ENCODE measurements at places on chromosomes 16 and 17.

DNA sequence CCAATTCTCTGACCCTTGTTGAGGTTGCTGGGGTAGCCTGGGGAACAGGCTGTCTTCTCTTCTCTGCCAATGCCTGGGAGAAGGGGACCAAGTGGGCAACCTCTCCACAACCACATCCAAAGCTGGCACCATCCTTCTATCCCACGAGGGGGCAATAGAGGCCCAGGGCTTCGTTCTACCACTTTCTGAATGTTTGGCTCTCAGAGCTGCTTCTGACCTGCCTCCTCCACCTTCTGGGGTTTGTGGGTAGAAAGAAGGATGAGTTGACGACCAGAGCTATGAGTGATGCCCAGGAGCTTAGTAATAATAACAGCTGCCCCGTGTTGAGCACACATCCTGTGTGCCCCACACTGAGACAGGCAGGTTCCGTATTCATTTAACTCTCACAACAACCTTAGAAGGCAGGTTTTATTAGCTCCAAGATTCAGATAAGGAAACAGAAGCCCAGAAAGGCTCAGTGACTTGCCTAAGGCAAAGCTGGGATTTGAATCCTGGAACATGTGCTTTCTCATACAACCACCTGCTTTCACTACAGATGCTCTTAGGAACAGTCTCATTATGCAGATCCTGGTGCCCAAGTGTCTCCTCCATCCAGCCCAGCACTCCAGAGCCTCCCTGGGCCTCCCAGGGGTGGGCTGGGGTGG, 11.1 kb downstream of the TSPOAP1 start:
- DNase-seq = peak; percentile 81

DNA sequence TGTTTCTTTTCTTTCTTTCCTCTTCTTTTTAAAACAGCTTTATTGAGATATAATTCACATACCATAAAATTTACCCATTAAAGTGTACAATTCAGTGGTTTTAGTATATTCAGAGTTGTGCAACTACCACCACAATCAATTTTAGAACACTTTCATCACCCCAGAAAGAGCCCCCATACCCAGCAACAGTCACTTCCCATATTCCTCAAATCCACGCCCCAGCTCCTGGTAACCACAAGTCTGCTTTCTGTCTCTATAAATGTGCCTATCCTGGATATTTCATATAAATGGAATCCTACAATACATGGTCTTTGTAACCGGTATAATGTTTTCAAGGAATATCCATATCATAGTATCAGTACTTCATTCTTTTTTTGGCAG, 19.4 kb downstream of the RARA start:
- DNase-seq = no peak

DNA sequence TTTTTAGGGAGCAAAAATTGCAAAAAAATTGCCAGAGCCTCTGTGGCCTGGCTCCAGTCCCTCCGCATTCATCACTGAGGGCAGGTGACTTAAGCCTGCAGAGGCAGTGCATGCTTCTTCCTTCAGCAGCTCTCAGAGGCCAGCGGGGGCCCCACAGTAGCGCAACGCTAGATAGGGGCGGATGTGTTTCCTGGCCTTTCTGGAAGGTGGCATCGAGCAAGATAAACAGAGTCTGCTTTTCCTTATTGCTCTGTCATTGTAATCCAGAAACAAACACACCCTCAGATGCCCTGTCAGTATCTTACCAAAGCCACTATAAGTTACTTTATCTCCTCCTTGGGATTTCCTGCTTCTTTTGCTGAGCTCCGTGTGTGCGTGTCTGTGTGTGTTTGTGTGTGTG, 75.5 kb upstream of the IRX6 start:
- DNase-seq = no peak

- no peak for DNase-seq
Measured at GRCh38 chr17:17886226-17886625, 49.4 kb upstream of the SREBF1 start.

GRCh38 chr17:11353601-11354000, 112.6 kb downstream of the SHISA6 start:
- no peak for DNase-seq

DNA sequence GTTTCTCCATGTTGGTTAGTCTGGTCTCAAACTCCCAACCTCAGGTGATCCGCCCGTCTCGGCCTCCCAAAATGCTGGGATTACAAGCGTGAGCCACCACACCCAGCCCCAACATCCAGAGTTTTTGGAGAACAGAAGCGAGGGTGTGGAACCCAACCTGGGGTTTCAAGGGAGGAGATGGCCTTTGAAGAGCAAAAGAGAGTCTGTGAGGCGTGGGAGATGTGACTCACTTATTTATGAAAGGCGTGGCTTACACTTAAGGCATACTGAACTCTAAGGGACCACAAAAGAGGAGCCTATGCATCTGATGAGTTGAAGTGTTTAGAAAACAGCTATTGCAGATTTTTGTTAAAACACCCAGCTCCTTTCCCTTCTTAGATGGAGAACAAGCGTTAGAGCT, 18.9 kb downstream of the ARSG start:
- no peak for DNase-seq

GRCh38 chr17:79097226-79098055, 22.8 kb downstream of the ENGASE start:
- DNase-seq = peak; percentile 70

DNA sequence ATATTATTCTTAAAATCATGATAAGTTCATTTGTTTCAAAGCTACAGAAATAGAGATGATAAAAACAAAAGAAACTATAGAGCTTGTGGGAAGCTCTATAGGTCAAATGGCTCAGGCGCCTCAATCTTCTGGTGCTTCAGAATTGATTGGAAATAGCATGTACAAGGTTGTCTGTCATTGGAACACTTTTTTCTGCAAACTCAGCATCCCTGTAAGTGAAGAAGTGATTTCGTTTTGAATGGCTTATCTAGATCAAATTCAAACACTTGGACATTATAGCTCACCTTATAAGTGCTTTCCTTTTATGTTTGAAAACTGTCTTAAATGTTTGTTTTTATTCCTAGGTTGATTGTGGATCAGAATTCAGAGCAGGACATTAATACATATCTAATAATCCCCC, 103.7 kb downstream of the SKAP1 start:
- no peak for DNase-seq

DNA sequence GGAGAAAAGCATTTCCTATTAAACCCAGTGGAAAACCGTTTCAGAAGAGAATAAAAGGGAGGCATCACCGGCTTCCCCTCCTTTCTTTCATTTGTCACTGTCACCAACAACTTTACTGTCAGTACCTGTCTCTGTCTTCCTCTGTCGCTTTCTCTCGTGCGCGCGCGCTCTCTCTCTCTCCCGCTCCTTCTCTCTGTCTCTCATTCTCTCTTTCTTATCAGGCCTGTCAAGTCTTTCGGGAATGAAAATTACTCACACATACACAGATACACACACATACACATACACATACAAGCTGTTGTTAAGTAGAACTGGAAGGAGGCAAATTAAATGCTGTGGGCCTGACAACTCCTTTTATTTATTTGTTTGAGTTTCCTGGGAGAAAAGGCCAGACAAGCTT, 17.6 kb downstream of the MYOCD start:
- no peak for DNase-seq

DNA sequence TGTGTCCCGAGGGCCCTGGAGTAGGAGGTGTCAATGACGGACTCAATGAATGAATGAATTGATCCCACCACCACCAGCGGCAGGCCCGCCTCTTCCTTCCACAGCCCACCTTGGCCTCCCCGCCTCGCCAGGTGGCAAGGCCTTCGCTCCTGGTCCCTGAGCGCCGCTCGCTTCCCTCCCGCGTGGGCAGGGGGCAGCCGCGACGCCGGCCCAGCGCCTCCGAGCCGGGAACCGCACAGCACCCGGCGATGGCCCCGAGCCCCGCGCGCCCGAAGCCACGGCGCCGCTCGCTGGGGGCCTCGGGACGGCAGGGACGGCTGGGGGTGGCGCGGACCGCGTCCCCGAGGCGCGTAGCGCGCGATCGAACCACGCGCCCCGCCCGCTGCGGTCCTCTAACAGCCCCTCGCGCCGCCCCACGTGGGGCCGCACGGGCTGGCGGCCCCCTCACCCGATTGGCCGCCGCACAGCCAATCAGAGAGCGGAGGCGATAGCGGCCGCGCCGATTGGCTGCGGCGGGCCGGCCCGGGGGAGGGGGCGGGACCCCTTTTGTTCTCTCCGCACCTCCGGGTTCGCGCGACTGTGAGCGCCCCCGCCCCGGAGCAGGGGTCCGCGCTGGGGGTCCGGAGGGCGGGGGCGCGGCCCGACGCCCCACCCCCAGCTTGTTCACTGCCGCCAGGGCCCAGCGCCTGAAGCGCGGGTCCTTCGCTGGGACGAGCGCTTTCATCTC, 31.4 kb downstream of the ACTG1 start:
- DNase-seq = peak; percentile 99

DNA sequence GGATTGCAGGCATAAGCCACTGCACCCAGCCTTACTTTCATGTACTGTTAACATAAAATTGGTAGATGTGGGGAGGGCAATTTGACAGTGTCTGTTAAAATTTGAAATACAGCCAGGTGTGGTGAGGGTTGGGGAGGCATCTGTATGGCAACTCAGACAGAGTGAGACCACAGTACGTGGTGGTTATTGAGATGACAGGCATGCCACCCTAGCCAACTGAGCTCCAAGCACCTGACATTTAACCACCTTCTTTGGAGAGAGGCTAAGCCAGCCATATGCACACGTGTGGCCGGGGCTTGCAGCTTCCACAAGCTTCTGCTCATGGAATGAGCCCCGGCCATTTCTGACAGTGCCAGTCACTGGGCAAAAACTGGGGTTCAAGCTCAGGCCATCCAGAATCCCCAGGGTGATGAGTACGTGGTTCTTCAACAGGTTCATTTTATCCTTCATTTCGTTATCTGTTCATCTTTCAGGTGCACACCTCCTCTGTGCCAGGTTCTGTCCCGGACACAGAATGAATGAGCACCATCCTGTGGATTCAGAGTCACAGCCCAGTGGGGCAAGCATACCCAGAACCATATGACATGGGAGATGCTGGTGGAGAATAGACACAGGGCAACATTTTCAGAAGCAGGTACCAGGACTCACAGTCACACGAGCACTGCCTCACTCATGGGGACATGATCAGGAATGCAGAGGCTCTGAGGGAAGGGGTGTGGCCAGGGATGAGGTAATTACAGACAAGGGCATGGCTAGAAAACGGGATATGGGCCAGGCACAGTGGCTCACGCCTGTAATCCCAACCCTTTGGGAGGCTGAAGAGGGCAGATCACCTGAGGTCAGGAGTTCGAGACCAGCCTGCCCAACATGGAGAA, 36.2 kb downstream of the C16orf82 start:
- no peak for DNase-seq

DNA sequence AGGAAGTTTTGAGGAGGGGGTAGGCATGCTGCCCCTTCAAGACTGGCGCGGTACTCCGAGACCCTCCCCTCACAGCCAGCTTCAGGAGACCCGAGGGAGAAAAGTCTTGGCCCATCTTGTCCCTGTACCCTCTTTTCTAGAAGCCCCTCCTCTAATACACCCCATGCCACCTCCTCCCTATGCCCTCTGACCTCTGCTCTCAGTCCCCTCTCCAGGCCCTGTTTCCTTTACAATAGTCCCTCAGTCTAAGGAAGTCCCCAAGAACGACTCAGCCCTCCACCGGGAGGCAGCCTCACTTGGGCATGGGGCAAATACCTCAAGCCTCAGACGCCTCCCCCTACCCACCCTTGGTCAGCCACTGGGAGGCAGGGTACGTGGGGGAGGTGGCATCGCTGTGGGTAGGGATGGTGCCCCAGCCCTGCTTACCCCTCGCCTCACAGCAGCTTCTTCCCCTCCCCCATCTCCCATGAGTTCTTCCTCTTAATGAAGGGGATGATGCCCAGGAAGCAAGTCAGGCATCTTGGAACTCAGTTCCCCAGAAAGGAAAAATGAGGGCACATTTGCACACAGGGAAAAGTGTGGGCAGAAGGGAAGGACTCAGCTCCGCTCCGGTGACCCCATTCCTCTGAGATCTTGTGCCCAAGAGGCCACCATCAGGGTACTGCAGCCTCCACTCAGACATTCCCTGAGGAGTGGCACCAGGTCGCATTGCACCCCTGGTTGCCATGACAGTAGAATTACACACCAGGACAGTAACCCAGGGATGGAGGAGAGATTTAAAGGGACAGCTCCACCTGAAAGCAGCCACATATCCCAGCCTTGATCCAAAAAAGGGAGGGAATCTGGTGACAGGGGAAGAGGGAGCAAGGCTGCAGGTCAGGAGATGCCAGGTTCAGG, 6.2 kb downstream of the MPP2 start:
- DNase-seq = peak; percentile 28

DNA sequence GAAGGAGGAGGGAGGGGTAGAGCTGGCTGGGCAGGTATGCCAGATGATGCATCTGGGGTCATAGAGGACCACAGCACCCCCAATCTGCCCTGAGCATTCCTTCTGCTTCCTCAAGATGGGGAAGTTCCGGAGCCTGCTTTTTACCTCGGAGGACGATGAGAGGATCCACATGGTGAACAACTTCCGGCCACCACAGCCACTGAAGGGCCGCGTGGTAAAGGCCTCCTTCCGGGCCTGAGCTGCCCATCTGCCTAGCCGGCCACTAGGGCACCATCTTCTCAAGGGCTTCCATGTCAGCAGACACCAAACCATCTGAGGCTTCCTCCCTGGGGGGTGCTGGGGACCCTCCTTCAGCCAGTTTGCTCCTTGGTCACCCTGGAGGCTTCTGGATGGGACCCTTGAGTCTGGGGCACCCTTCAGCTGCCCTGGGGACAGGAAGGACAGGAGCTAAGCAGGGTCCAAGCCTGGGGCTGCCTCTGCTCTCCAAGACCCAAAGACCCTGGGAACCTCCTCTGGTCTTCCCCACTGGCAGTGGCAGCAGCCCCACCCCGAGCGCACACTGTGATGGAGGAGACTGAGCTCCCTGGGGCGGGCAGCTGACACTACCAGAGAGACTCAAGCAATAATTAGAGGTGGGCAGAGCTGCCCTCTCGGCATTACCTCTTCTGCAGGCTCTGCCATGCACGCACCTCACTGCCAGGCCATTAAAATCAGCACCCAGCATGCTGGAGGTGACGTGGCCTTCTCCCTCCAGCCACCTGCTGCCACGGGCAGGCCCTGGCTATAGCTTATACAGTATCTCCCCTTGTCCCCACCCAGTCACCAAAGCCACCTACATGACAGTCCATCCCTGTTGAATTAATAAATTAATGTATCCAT, 9.3 kb downstream of the CA7 start:
- peak; percentile 11 for DNase-seq

DNA sequence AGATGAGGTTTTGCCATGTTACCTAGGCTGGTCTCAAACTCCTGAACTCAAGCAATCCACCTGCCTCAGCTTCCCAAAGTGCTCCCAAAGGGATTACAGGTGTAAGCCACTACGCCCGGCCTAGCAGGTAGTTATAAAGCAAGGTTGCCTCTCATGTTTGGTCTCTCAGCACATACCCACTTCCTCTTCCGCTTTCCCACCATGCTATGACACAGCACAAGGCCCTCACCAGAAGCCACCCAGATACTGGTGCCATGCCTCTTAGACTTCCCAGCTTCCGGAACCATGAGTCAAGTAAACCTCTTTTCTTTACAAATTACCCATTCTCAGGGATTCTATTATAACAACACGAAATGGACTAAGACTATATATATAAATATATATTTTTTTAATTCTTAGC, 143.6 kb downstream of the COPRS start:
- no peak for DNase-seq

Measured in SK-N-SH (cell line).